ENCODE measurements at places on chromosomes 7 and 10.

- no peak for DNase-seq
Measured at GRCh38 chr10:36817898-36818297, 307.5 kb upstream of the ANKRD30A start.

DNA sequence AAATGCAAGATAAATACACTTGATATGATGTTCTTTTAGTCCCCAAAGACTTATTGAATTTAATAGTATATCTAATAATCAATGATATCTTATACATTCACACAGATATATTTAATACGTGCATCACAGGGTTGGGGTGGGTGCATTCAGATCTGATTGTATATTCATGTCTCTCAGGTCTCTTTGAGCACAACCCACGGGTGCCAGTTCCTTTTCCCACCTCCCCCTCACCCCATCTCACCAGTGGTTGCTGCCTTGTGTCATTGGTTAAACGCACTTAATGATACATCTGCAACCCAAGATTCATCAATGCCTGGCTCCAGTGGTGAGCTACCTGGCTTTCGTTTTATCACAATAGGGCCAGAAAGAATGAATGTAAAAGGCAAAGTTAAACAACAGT, 6.2 kb downstream of the LRIT1 start:
- DNase-seq = no peak

DNA sequence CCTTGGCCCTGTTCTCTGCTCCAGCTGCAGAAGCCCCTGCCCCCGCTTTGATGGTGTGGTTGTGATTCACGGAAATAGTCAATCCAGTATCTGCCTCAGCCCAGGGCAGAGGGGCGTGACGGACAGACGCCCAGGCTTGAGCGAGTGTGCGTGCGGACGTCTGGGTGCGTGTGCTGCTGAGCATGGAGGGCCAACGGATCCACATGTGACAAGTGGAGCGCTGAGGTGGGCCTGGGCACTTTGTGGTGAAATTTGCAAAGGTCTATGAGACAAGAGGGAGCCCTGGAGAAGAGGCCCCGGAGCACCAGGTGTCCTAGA, 94.4 kb downstream of the WDR37 start:
- no peak for DNase-seq

DNA sequence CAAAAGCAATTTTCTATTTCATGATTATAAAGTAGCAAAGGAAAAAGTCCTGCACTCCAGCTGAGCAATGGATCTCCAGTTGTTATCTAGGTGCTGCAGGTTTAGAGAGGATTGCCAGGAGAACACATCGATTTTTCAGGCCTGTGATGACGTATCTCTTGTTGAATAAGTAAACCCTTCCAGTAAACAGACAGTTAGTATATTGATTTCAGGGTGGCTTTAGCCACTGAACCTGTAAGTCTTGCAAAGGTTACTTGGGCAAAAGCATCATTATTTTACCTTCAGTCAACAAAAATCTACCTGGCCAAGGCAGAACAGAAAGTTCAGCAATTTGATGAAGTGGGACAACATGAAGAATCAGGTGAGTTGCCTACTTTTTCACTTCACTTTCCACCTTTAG, 12.3 kb downstream of the EGFR start:
- DNase-seq = no peak

DNA sequence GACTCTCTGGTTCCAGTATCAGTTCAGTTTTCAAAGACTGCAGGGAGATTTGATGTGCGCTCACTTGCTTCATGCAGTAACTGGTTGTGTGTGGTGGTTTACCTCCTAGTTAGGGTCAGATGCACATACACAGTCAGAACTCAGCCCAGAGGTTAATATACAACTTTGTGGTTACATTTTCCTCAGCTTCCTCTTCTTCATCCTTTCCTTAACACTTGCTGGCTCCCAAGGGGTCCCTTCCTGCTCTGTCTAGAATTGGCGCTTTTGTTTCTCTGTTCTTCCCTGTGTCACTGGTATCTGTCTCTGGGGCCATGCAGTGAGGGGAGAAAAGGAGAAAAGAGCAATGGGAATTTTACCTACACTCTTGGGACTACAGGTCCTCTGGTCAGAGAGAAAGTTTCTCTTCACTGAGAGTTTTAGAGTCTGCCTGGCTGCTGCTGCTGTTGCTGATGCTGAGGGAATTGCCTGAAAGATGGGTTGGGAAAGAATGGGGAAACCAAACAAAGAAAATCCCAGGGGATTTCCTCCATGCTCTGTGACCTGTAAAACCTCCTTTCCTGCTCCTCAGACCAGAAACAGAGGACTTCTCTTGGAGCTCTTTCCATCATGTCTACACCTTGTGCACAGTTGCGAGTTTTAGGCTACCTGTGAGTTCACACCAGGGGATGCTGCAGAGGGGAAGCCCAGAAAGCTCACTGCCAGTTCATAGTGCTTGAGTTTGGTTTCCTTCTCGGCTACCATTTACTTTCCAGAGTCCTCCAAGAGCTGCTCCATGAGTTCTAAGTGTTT, 74.6 kb downstream of the WDFY4 start:
- no peak for DNase-seq

DNA sequence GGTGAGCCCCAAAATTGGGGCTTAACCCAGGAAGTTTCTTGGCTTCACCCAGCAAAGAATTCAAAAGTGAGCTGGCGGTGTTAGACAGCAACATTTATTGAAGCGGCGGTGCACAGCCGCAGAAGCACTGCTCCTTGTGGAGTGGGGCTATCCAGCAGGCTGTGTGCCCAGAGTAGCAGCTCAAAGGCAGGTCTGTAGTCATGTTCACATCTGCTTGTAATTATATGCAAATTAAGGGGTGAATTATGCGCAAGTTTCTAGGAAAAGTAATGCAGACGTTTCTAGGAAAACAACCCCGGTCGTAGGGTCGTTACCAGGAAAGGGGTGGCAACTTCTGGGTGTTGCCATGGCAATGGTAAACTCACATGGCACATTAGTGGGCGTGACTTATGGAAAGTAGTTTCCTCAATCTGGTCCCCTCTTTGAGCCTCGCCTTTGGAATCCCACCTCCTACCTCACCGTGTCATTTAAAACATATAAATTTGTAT, 13.7 kb upstream of the KBTBD2 start:
- peak; percentile 88 for DNase-seq

- no peak for DNase-seq
Measured at GRCh38 chr10:62249957-62250356, 18.7 kb downstream of the RTKN2 start.

GRCh38 chr7:130141161-130141883, 63.9 kb downstream of the TMEM209 start:
- DNase-seq = no peak

- no peak for DNase-seq
Measured at GRCh38 chr7:832167-832967, at the start of gene SUN1. Gene SUN1 (plus strand): TSS chr7:832476. CDS start chr7:832525, 49 bp downstream.

GRCh38 chr10:50511492-50512213, 112.1 kb downstream of the SGMS1 start:
- DNase-seq = no peak

- no peak for DNase-seq
Measured at GRCh38 chr7:107891636-107892366, 818 bp downstream of the DLD start.

- DNase-seq = no peak
Measured at GRCh38 chr10:8365935-8366911, 311.7 kb downstream of the GATA3 start.

DNA sequence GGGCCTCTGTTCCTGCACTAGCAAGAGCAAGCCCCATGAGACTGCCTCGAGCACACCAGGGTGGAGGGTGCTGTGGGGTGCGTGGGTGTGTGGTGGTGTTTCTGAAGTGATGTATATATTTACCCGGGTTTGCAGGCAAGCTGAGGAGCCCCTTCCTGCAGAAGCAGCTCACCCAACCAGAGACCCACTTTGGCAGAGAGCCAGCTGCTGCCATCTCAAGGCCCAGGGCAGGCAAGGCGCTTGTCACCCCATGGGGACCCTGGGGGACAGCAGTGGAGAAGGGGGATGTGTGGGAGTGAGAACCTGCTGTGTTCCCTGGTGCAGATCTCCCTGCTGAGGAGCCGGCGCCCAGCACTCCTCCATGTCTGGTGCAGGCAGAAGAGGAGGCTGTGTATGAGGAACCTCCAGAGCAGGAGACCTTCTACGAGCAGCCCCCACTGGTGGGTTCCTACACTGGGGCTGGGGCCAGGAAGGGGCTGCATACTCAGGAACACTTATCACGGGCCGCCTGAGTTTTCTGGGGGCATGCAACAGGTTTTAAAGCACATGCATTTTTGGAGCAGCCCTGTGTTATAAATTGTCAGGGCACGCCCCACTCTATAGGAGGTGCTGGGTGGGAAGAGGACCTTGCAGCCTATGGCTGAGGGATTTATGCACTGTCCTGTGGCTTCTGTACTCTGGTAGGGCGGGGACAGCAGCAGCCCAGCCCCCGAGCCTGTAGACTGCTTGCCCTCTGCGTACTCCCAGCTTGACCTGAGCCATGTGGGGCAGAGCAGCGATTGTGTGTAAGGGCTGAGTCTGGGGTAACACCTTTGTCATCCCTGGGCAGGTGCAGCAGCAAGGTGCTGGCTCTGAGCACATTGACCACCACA, 5.9 kb downstream of the PGAM2 start:
- DNase-seq = no peak

DNA sequence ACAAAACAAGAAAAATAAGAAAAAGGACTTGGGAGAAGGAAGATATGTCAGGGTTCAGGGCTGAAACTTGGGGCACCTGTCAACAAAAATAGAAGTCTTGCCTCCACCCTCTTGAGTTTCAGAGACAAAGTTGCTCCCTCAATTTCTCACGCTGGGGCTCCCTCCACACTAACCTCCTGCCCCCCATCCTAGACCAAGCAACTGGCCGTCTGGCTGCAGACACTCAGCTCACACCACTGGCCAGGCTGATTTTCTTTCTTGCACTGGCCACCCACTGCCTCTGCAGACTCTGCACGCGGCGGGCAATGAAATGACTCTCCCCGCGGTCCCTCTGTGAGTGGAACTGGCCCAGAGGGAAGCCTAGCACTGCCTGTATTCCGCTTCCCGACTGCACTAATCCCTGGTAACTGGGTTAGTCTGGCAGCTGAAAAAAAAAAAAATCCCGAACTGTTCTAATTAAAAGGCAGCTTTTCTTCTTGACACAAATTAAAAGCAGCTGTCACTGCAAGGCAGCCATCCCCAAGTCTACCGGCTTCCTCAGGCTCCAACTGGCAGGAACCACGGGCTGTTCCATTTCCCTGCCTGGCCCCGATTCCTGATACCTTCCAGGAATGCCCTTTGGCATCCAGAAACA, 83.5 kb downstream of the SPDYE5 start:
- DNase-seq = no peak

DNA sequence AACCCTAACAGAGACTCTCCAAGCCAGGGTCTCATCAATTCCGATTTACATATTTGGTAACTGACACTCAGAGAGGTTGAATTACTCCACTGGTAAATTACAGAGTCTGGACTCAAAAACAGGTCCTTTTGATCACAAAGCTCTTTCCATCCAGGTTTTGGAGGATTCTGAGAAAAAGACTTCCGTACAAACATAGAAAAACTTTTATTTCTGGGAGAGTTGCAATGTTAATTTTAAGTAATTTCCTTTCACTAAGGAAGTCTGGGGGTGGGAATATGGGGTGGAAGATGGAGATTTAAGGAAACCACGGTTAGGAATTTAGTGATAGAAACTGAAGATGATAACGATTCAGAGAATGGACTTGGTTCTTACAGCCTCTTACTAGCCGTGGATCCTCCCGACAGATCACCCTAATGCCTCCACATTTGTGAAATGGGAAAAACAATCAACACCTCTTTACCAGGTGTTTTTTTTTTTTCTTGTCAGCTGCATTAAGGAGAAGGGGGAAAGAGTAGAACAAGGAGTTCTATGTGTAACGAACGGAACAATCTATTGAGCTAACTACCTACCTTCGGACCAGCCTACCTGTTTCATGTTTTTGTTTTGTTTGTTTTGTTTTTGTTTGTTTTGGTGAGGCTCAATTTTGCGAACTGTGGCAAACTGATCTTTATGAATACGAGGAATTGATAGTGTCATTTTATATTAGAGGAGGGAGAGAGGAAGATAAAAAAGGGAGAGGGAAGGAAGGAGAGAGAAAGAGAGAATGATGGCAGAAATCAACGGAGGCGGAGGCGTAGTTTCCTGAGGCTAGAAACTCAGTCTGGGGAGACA, 1.7 kb upstream of the RBM20 start:
- no peak for DNase-seq

DNA sequence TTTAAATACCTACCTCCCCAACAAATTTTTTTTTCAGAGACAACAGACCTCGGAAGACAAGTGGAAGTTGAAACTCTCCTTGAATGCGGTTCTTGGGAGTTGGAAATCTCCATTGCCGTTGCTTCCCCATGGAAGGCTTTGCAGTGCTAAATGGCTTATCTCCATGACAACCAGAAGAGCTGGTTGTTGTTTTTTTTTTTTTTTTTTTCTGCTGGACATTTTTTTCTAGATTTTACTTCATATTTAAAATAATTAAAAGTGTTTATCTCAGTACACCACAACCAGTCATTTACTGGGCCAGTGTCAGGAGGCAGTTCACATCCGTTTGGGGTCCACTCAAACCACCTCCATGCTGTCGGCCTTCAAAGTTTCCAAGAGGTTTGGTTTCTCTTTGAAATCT, 348.5 kb upstream of the PRKCQ start:
- no peak for DNase-seq

GRCh38 chr7:122143376-122143750, 686 bp downstream of the AASS start:
- DNase-seq = peak; percentile 34

DNA sequence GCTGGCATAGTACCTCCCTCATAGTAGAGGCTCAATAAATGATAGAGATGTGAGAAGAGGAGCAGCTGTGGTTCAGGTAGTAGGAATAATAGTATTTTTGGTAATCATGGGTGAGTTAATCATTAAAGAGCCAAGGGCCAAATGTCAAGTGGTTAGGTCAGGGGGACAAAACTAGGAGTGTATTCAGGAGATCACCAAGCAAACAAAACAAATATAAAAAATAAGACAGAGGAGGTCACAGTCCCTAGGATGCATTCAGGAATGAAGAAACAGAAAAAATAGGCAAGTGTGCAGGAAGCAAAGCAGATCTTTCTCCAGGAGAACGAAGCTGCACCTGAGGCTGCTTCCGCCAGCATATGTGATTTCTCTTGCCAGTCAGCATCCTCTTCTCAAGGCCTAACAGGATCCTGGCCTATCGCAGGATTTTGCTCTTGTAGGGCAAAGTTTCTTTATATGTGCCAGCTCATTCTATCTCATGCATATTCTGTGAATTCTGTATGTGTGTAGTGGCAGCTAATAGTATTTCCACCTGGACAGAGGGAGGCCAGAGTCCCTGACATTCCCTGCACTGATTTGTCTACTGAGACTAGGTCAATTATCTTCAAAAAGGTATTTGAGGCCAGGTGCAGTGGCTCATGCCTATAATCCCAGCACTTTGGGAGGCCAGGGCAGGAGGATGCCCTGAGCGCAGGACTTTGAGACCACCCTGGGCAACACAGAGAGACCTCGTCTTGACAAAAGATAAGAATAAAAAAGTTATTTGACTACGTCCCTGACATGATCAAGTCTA, 82.7 kb downstream of the AKR1D1 start:
- DNase-seq = no peak

Data from SK-MEL-5 (cell line).